ENCODE measurements at places on chromosomes 4 and X. TPM values are rescaled to one million over a fixed set of nuclear protein-coding genes. Genes with fewer than 3 reads are reported as not detected.

SMPX gene
- total RNA-seq, result not detected

GEMIN8 gene
- 17.6 TPM for total RNA-seq

EGFL6 gene
- total RNA-seq, result 3.7 TPM

PRRG3 gene
- not detected for total RNA-seq

GAGE10 gene
- not detected for total RNA-seq

MAGEC3 gene
- not detected for total RNA-seq

NXF2 gene
- not detected for total RNA-seq

GAGE13 gene
- total RNA-seq, result not detected

TRAM1L1 gene
- total RNA-seq, result not detected

UGT2B15 gene
- total RNA-seq, result not detected

CPE gene
- total RNA-seq, result not detected

SORCS2 gene
- not detected for total RNA-seq

CDKL2 gene
- 0.45 TPM for total RNA-seq

CPEB2 gene
- 15.8 TPM for total RNA-seq

EIF1AX gene
- total RNA-seq, result 54.9 TPM

ACE2 gene
- total RNA-seq, result not detected

DDIT4L gene
- 0.20 TPM for total RNA-seq

DDX60 gene
- total RNA-seq, result 32.0 TPM

GAGE12H gene
- total RNA-seq, result not detected
